ENCODE measurements at places on chromosomes 11 and 22. TPM values are rescaled to one million over a fixed set of nuclear protein-coding genes. Genes with fewer than 3 reads are reported as not detected.
A peak's percentile ranks its signal among the peaks of the same experiment; 100 is the strongest.

- H3K4me1 ChIP-seq: peaks cover 19% of the 10 kb centered on the region
- H3K4me3 ChIP-seq: peak overlapping the region; percentile 80
- H3K27me3 ChIP-seq: no peaks in the 10 kb centered on the region
- peak overlapping the region; percentile 55 for H3K27ac ChIP-seq
- no peaks in the 10 kb centered on the region for H3K36me3 ChIP-seq
- DNase-seq: peak; percentile 88
Observed at GRCh38 chr11:45354976-45355705, 69.0 kb upstream of the SYT13 start.

- no peaks in the 10 kb centered on the region for H3K27me3 ChIP-seq
- H3K4me3 ChIP-seq: no peak overlapping the region
- no peak for DNase-seq
- no peak overlapping the region for H3K27ac ChIP-seq
Observed at GRCh38 chr22:31124811-31125465, 2.2 kb downstream of the INPP5J start.

- DNase-seq: no peak
- no peak overlapping the region for H3K4me3 ChIP-seq
- H3K27ac ChIP-seq: no peak overlapping the region
- H3K4me1 ChIP-seq: no peaks in the 10 kb centered on the region
- no peaks in the 10 kb centered on the region for H3K36me3 ChIP-seq
- no peaks in the 10 kb centered on the region for H3K27me3 ChIP-seq
Observed at GRCh38 chr11:115985896-115986295, 481.7 kb upstream of the CADM1 start.

DNA sequence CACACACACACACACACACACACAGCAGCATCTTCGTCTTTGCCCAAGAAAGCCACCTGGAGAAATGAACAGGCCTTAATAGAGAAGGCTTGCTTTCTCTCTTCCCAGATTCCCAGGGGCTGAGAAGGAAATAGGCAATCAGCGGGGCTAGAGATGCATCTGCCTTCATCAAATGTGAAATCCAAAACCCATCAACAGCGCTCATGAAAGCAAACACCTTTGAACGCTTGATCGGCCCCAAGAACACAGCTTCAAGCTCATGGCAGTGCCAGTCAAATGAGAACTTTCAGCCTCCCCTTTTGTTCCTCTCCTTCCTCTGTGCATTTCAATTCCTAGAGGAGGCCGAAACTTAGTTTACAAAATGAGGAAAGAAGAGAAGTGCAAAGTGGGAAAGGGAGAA, 122.7 kb downstream of the EFCAB6 start:
- H3K27me3 ChIP-seq: no peaks in the 10 kb centered on the region
- no peak overlapping the region for H3K27ac ChIP-seq
- no peaks in the 10 kb centered on the region for H3K4me1 ChIP-seq
- no peak overlapping the region for H3K4me3 ChIP-seq
- no peak for DNase-seq

DNA sequence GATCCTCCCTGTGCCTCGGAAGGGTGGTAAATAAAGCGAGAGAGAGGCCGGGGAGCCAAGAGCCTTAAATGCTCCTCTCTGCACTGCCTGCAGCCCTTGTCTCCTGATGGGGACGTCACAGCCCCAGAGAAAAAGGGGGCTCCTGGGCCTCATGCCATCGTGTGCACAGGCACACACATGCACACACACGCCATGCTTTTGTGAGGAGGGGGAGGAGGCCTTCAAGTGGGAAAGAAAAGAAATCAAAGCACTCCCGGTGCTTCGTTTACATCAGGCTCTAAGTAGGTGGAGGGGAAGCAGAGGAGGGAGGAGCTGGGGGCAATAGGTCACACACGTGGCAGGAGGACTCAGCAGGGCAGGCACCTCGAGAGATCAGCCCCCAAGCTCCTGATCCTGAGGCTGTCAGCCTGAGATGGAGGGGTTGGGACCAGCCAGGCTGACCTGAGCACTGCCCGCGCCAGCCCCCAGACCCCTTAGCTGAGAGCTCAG, 68.2 kb upstream of the NECTIN1 start:
- no peaks in the 10 kb centered on the region for H3K4me1 ChIP-seq
- H3K4me3 ChIP-seq: no peak overlapping the region
- H3K36me3 ChIP-seq: no peaks in the 10 kb centered on the region
- H3K27ac ChIP-seq: no peak overlapping the region
- DNase-seq: no peak
- H3K27me3 ChIP-seq: no peaks in the 10 kb centered on the region

- no peaks in the 10 kb centered on the region for H3K27me3 ChIP-seq
- H3K4me3 ChIP-seq: no peak overlapping the region
- DNase-seq: no peak
- no peaks in the 10 kb centered on the region for H3K36me3 ChIP-seq
Observed at GRCh38 chr11:131486100-131486499, 115.7 kb downstream of the NTM start.

- no peaks in the 10 kb centered on the region for H3K36me3 ChIP-seq
- DNase-seq: no peak
- H3K27me3 ChIP-seq: no peaks in the 10 kb centered on the region
- H3K4me3 ChIP-seq: no peak overlapping the region
Observed at GRCh38 chr11:61630089-61630488, 49.2 kb upstream of the SYT7 start.

DNA sequence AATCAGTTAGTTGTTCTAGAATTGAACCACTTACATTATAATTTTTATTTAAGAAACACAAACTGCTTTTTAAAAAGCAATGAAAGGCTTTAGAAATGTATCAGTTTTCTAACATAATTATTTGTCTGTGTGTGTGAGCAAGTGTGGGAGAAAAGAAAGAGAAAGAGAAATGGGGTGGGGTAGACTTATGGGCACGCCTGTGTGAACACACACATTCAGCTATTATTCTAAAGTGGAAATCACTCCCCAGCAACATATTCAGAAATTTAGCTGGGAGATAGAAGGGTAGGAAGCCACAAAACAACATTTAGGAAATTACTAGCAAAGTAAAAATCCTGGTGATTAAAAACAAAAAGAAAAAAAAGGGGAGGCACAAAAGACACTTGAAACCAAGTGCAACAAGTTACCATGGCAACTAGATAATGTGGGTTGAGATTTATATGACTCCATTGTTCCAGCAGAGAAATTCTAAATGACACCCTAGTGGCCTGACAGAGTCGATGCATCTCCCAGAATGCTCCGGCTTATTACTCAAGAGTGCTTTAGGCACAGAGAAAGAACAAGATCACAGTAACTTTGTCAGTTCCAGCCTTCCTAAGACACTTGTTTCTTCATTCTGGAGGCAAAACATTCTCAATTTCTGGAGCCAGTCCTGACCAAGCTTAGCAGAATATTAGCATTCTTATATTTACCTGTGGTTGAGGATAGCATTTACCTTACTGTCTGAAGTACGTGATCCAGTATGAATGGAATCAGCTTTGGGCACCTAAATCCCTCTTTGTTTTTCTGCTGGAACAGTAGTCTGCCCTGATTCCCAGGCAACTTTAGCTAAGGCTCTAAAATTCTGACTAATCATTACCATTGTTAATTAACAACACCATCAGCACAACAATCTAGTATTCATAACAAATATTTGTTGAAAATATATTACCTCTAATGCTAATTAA, 444.4 kb downstream of the DLG2 start:
- no peak for DNase-seq
- H3K27ac ChIP-seq: no peak overlapping the region
- H3K27me3 ChIP-seq: no peaks in the 10 kb centered on the region
- H3K4me1 ChIP-seq: no peaks in the 10 kb centered on the region
- H3K4me3 ChIP-seq: no peak overlapping the region

GRCh38 chr11:65911682-65912568, 6.9 kb downstream of the C11orf68 start:
- H3K27me3 ChIP-seq: no peaks in the 10 kb centered on the region
- H3K27ac ChIP-seq: no peak overlapping the region
- DNase-seq: no peak
- no peaks in the 10 kb centered on the region for H3K36me3 ChIP-seq
- H3K4me3 ChIP-seq: no peak overlapping the region
- H3K4me1 ChIP-seq: peaks cover 12% of the 10 kb centered on the region

DNA sequence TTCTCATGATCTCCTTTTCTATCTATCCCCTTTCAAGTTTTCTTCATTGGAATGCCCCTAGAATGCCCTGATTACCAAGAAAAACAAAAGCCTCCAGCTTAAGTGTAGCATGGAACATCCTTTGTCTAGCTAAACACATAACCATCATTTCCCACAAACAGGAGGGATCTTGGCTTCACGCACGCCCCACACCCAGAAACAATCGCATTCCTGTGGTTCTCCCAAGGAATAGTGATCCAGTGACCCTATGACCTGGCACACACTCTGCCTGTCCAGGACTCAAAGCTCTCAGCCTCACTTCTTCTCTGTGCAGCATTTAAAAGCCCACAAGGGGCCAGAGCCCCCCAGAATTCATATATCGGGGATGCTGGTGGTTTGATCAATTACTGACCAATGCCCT, 9.3 kb upstream of the POU2AF1 start:
- no peak overlapping the region for H3K4me3 ChIP-seq
- H3K27ac ChIP-seq: no peak overlapping the region
- no peaks in the 10 kb centered on the region for H3K27me3 ChIP-seq
- no peak for DNase-seq
- no peaks in the 10 kb centered on the region for H3K4me1 ChIP-seq
- no peaks in the 10 kb centered on the region for H3K36me3 ChIP-seq

DNA sequence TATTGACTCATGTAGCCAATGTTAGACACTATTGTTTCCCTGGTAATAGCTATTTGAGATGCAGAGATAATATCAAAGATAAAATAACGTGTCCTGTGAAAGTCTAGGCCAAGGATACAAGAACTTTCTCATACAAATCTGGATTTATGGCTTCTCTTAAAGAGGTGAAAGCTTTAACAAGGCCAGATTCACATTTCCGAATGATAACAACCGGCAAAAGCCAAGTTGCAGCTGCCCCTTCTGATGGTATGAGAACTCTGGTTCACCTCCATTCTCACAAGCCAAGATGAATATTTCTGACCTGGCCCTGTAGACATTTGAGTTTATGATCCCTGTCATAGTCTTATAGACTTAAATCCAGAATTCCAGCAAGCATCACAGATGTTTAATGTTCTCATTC, 230.4 kb upstream of the ZC3H12C start:
- H3K27me3 ChIP-seq: no peaks in the 10 kb centered on the region
- no peaks in the 10 kb centered on the region for H3K4me1 ChIP-seq
- no peak overlapping the region for H3K4me3 ChIP-seq
- DNase-seq: no peak
- H3K27ac ChIP-seq: no peak overlapping the region

DNA sequence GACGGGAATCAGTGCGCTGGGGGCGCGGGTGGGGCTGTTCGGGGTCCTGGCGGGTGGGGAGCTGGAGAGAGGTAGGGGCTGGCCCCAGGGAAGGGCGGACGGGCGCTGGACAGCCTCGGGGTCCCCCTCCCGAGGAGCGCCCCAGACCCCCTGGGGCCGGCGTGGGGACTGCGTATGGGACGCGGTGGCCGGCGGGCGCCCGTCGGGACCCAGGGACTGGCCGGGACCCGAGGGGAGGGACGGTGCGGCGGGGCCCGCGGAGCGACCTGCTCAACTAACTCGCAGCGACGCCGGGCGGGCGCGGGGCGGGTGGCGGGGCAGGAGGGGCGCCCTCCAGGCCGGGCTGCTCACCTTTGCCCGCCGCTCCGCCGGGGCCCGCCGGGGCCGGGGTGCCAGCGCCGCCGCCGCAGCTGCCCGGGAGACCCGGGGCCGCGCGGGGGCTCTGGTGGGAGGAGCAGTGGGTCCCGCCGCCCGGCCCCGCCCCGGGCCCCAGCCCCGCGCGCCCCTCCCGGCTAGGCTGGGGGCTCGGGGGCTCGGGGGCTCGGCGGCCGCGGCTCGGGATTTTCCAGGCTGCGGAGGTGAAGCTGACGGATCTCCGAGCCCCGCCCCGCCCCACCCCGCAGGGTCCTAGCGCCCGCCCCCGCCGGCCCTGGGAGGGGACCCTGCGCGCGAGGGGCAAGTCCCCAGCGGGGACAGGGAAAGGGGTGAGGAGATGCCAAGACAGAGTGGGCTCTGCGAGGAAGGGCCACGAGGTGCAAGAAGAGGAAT, 12.3 kb downstream of the STARD10 start:
- H3K4me1 ChIP-seq: peaks cover 31% of the 10 kb centered on the region
- peak overlapping the region; percentile 52 for H3K4me3 ChIP-seq
- H3K36me3 ChIP-seq: no peaks in the 10 kb centered on the region
- peak; percentile 52 for DNase-seq
- H3K27ac ChIP-seq: peak overlapping the region; percentile 43

LINC01488 gene
- not detected for total RNA-seq

OR51B4 gene
- not detected for total RNA-seq

KCNQ1 gene
- total RNA-seq: 21.6 TPM

MS4A4E gene
- not detected for total RNA-seq

DAGLA gene
- 0.44 TPM for total RNA-seq

E2F8 gene
- total RNA-seq: not detected

LIF gene
- total RNA-seq: 0.26 TPM

CTSW gene
- 30.4 TPM for total RNA-seq

FREY1 gene
- total RNA-seq: 4.5 TPM

KCNJ11 gene
- total RNA-seq: not detected

SEPTIN3 gene
- 0.81 TPM for total RNA-seq

Data from CD4-positive, alpha-beta memory T cell (primary cell).